ENCODE measurements at places on chromosomes 11 and 22.
A peak's percentile ranks its signal among the peaks of the same experiment; 100 is the strongest.

DNA sequence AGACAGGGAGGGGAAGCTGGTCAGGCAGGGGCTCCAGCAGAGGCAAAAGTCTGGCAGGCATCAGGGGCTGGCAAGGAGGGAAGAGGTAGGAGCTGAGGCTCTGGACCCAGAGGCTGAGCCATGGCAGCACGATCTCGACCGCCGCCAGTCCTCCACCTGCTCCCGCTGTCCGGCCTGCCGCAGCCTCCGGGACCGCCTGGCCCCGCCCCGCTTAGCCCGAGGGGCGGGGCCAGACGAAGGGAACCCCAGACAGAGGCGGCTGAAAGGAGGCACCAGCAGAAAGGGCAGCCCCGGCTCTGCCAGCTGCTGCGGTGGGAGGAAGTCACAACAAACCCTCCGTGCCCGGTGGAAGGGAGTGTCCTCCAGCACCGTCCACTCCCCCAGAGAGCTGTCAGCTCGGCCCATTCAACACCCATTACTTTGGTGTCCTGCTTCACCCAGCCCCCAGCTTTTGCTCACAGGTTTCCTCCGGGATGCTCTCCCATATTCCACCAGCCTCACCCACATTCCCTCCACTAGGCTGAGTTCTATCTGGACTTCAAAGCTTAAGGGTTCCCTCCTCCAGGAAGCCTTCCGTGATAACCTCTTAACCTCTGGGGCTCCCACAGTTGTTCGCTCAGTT is at the start of gene MFNG:
Gene MFNG, minus strand, starts transcription at position 161 of the 622 bp plus-strand sequence. CDS start 207 bp downstream, outside the sequence.
- peak; percentile 90 for DNase-seq

GRCh38 chr11:125675196-125675595 is 5.5 kb downstream of the ACRV1 start:
- no peak for DNase-seq

GRCh38 chr11:130477586-130478203 is 29.2 kb downstream of the ADAMTS15 start:
- DNase-seq = no peak

GRCh38 chr11:74672956-74673692 is 58.1 kb downstream of the CHRDL2 start:
- no peak for DNase-seq

DNA sequence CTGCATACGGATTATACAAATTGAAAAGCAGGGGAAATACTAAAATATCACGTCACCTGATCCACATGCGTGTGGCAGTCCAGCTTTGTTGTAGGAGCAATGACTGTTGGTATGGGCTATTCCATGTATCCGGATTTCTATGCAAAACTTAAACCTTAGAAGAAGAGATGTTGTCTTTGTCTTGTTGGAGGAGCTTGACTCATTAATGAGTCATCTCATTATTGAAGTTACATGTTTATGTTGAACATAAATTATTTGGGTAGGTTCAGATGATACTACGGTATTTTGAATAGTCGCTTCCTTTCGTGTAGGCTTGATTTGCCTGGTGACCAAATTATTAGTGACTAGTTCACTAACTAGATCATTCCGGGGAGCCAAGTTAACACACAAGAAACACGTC is 806 bp upstream of the SAAL1 start:
- no peak for DNase-seq

DNA sequence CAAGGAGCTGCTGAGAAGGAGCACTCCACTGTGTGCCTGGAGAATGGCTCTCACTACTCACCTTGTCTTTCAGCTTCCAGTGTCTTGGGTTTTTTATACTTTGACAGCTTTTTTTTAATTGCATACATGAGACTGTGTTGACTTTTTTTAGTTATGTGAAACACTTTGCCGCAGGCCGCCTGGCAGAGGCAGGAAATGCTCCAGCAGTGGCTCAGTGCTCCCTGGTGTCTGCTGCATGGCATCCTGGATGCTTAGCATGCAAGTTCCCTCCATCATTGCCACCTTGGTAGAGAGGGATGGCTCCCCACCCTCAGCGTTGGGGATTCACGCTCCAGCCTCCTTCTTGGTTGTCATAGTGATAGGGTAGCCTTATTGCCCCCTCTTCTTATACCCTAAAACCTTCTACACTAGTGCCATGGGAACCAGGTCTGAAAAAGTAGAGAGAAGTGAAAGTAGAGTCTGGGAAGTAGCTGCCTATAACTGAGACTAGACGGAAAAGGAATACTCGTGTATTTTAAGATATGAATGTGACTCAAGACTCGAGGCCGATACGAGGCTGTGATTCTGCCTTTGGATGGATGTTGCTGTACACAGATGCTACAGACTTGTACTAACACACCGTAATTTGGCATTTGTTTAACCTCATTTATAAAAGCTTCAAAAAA is 72.6 kb downstream of the NCAPD3 start:
- DNase-seq = no peak

DNA sequence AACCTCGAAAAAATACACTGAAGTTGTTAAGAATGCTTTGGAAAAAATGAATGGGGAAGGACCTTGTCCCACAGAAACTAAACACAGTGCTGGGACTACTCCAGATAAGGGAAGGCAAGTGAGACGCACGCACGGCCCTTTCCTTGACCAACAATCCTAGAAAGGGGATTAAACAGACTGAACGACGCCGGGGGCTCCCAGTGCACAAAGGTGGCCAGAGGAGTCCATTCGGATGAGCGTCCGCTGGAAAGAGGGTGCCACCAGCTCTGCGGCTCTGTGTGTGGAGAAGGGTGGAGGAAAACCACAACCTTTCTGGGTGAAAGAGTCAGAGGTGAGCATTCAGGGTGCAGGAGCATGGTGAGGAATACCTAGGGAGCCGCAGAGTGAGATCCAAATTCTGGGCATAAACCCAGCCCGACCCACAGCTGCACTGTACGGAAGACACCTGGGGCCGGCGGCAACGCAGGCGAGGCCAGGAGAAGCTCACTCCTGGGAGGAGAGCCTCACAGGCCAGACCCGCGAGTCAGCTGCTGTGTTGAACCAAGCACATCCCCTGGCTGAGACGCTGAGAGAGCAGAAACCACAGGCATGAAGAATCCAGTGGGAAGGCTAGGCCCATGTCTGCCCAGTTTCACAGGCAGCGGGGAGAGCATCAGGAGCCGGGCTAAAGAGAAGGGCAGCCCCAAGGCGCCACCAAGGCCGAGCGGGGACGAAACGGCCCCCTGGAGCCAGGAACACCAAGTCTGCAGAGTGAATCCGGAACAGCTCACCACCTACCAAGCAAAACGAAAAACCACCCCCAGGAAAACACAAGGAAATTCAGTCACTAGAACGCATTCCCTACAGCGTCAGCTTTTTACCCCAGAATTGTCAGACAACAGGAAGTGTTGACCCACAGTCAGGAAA is 177.1 kb downstream of the BRD1 start:
- no peak for DNase-seq

DNA sequence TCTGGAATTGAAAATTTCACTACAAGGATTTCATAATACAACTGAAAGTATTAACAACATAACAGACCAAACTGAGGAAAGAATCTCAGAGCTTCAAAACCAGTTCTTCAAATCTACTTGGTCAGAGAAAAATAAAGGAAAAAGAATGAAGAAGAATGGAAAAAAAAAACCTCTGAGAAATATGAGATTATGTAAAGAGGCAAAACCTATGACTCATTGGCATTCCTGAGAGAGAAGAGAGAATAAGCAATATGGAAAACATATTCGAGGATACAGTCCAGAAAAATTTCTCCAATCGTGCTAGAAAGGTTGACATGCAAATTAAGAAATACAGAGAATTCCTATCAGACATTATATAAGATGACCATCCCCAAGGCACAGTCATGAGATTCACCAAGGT is 23.4 kb upstream of the GPR83 start:
- no peak for DNase-seq

GRCh38 chr22:22944268-22944985 is 56.8 kb downstream of the IGLL5 start:
- no peak for DNase-seq

- peak; percentile 95 for DNase-seq
Observed at GRCh38 chr22:30266445-30267381, at the start of gene OSM. Gene OSM, minus strand, starts transcription at chr22:30266851. Its CDS starts 52 bp downstream, at chr22:30266799.

DNA sequence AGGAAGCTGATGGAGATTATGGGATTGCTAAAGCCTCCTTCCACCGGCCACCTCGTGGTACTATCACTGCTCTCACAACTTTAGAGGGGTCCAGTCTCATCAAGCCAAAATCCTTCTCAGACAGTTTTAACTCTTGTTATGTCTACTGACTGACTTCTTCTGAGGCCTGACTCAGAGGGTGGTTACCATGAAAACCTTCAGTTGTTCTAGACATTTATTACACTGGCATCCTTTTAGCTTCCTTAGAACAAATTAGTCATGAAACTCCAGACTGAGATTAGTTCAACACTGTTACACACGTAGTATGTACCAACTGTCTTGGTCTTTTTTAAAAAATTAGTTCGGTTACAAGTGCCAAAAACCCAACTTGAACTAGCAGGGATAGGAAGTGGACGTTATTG is 7.5 kb downstream of the DIXDC1 start:
- DNase-seq = peak; percentile 47

GRCh38 chr22:35553341-35553740 is 12.7 kb downstream of the RASD2 start:
- no peak for DNase-seq

- DNase-seq = peak; percentile 42
Observed at GRCh38 chr11:47259232-47259977, 1.6 kb downstream of the NR1H3 start.

- DNase-seq = no peak
Observed at GRCh38 chr11:109865548-109866186, 227.5 kb upstream of the ZC3H12C start.

All from activated CD4-positive, alpha-beta T cell treated with anti-CD3 and anti-CD28 coated beads, Interleukin-2, Interleukin-6, amounts not matched to agents 100 ng/mL and 50 ng/mL, durations not matched to agents 16 hours and 8 hours (primary cell).